ENCODE measurements at places on chromosomes 5 and 9.

DNA sequence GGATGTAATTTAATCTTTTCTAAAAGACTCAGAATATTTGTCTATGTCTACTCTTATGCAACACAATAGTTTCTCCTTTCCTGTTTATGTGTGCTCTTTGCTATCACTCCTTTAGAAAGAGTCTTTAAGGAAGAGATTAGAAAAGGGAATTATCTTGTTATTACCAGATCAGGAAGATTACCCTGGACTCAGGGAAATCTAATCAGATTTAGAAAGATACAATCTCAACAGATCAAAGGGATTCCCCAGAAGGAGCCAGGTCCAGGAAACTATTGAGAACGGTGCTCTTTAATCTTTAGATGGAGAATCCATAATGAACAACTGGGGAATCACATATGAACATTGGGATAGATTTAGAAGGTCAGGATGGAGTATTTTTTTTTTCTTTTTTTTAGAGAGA, 32.4 kb upstream of the ZFR start:
- no peak overlapping the region for H3K27ac ChIP-seq
- no peaks in the 10 kb centered on the region for H3K36me3 ChIP-seq
- H3K27me3 ChIP-seq, result no peaks in the 10 kb centered on the region
- H3K4me1 ChIP-seq, result no peaks in the 10 kb centered on the region
- H3K4me3 ChIP-seq, result no peak overlapping the region
- DNase-seq, result no peak

DNA sequence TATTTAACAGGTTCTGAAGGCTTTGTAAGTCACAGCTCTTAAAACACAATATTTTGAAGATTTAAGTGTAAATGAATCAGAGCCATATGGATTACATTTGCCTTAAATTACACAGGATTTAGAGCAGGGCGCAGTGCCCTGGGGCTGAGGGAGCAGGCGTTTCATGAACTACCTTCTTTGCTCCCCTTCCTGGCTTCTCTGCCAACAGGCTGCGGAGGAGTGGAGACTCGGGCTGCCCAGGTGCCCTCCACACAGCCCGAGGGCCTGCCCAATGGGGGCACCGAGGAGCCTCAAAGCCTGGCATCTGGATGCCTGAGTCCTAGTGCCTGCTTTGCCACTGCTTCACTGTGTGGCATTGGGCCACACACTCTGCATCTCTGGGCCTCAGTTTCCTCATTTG, 90.6 kb upstream of the HAND1 start:
- H3K27me3 ChIP-seq, result no peaks in the 10 kb centered on the region
- no peaks in the 10 kb centered on the region for H3K4me1 ChIP-seq
- no peak overlapping the region for H3K4me3 ChIP-seq
- no peak for DNase-seq
- H3K27ac ChIP-seq, result no peak overlapping the region
- no peaks in the 10 kb centered on the region for H3K36me3 ChIP-seq

GRCh38 chr5:171525085-171525484, 105.6 kb downstream of the FGF18 start:
- H3K4me1 ChIP-seq, result peaks cover 20% of the 10 kb centered on the region
- H3K27me3 ChIP-seq, result no peaks in the 10 kb centered on the region
- no peak for DNase-seq
- H3K27ac ChIP-seq, result peak overlapping the region; percentile 31
- no peak overlapping the region for H3K4me3 ChIP-seq
- no peaks in the 10 kb centered on the region for H3K36me3 ChIP-seq

- no peak overlapping the region for H3K4me3 ChIP-seq
Measured at GRCh38 chr9:22817181-22817580, 370.6 kb downstream of the DMRTA1 start.

DNA sequence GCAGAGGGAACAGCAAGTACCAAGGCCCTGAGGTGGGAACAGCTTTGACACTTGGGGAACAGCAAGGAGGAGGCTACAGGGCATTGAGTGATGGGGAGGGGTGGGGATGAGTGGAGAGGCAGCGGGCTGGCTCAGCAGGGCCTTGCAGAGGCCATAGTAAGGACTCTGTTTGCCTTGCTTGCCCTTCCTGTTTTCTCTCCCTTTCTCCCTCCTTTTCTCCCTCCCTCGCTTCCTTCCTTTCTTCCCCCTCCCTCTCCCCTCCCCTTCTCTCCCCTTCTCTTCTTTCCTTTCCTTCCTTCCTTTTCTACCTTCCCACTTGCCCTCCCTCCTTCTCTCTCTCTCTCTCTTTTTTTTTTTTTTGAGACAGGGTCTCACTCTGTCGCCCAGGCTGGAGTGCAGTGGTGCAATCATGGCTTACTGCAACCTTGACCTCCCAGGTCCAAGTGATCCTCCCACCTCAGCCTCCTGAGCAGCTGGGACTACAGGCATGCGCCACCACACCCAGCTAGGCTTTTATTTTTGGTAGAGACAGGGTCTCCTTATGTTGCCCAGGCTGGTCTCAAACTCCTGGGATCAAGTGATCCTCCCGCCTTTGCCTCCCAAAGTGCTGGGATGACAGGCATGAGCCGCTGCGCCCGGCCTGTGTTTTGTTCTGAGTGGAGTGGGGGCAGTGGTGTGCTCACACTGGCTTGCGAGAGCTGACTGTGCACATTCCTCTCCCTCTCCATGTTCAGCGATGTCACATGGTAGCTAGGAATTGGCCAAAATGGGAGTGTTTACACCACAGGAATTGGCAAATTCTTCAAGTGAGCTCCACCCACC, 17.1 kb downstream of the IER5L start:
- H3K27ac ChIP-seq, result no peak overlapping the region
- H3K4me1 ChIP-seq, result no peaks in the 10 kb centered on the region
- no peaks in the 10 kb centered on the region for H3K27me3 ChIP-seq
- H3K4me3 ChIP-seq, result no peak overlapping the region
- no peaks in the 10 kb centered on the region for H3K36me3 ChIP-seq

DNA sequence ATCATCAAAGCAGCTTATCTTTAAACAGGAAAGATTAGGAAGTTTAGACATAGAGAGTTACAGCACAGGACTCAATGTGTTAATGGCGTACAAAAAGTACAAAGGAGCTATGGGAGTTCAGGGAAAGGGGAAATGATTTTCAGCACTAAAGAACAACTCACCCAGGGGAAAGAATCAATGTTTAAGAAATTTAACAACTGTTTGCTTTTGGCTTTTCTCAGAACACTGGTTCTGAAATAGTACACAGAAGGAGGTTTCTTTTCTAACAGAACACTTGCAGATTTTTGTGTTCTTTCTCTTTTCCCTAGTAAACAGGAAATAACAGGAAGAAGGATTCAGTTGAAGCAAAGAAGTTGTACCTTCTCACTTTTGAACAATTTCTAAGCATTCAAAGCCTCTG, 71.3 kb upstream of the GHR start:
- no peak overlapping the region for H3K4me3 ChIP-seq
- no peak overlapping the region for H3K27ac ChIP-seq
- H3K27me3 ChIP-seq, result no peaks in the 10 kb centered on the region
- no peak for DNase-seq

GRCh38 chr5:39176759-39177630, 42.4 kb downstream of the FYB1 start:
- H3K27me3 ChIP-seq, result no peaks in the 10 kb centered on the region
- no peak overlapping the region for H3K27ac ChIP-seq
- H3K4me1 ChIP-seq, result no peaks in the 10 kb centered on the region
- no peak overlapping the region for H3K4me3 ChIP-seq

DNA sequence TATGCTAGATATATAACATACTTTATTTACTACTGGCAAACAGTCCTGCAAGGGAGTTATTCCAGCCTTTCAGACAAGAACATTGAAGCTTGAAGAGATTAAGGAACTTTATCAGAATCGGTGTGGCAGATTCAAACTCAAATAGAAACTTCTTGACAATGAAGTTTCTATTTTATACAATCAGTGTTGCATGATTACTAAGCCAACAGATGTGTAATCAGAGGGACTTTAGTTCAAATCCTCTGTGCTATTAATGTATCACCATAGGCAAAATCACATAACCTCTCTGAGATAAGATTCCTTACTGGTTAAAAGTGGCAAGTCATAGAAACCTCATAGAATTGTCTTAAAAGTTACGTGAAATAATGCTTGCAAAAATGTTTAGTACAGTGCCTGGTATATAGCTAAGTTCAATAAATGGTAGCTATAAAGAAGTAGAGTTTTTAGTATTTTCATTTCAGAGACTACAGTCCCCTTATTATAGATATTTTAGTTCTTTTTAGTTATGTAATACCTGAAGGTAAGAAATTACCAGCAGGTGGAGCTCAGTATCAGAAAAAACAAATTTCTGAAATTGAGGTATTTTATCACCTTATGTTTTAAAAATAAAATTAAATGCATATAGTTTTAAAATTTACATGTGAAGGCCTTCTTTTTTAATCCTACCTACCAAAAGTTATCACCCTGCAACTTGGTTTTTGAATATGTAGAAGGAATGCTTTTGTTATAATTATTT, 172.1 kb downstream of the FER start:
- H3K4me3 ChIP-seq, result no peak overlapping the region
- H3K36me3 ChIP-seq, result no peaks in the 10 kb centered on the region
- H3K27ac ChIP-seq, result no peak overlapping the region
- H3K27me3 ChIP-seq, result no peaks in the 10 kb centered on the region
- no peaks in the 10 kb centered on the region for H3K4me1 ChIP-seq

DNA sequence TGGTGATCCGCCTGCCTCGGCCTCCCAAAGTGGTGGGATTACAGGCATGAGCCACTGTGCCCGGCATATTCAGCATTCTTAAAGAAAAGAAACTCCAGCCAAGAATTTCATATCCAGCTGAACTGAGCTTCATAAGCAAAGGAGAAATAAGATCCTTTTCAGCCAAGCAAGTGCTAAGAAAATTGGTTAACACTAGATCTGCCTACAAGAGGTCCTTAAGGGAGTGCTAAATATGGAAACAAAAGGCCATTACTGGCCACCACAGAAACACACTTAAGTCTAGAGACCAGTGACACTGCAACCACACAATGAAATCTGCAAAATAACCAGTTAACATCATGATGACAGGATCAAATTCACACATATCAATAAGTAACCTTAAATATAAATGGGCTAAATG, 331.5 kb downstream of the MAN2A1 start:
- H3K4me1 ChIP-seq, result no peaks in the 10 kb centered on the region
- no peak for DNase-seq

GRCh38 chr9:5442400-5443011, 4.8 kb upstream of the PLGRKT start:
- no peaks in the 10 kb centered on the region for H3K27me3 ChIP-seq
- H3K4me1 ChIP-seq, result peaks cover 3% of the 10 kb centered on the region
- no peak overlapping the region for H3K4me3 ChIP-seq
- H3K27ac ChIP-seq, result no peak overlapping the region
- H3K36me3 ChIP-seq, result no peaks in the 10 kb centered on the region

- no peaks in the 10 kb centered on the region for H3K27me3 ChIP-seq
- no peak for DNase-seq
- no peaks in the 10 kb centered on the region for H3K36me3 ChIP-seq
- H3K4me1 ChIP-seq, result peaks cover 15% of the 10 kb centered on the region
- H3K27ac ChIP-seq, result no peak overlapping the region
Measured at GRCh38 chr9:125540497-125540896, 166.5 kb downstream of the MAPKAP1 start.

GRCh38 chr5:1931604-1932231, 49.0 kb upstream of the IRX4 start:
- no peaks in the 10 kb centered on the region for H3K27me3 ChIP-seq
- peaks cover 4% of the 10 kb centered on the region for H3K4me1 ChIP-seq
- H3K36me3 ChIP-seq, result no peaks in the 10 kb centered on the region
- DNase-seq, result no peak

DNA sequence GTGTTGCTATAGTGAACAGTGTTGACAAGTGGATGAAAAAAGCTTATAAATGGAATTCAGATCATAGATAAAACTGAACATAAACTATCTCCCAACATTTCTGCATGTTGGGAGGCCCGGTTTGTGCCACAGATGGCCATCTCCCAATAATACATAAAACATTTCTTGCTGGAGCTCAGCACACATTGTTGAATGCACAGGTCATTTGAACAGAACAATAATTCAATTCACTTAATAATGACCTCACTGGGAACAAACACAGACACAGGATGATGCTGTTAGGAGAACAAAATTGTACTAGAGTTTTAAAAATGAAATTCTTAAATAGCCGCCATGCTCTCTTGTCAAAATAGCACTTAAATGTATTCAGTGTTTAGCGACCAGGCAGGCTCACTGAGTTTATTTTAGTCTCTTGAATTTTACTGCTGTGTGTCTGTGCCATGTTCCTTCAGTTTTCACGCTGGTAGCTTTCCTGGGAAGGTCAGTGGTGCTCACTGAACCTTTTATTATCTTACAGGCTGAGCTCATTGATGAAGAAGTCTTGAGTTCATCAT, 85.0 kb upstream of the SSBP2 start:
- H3K36me3 ChIP-seq, result no peaks in the 10 kb centered on the region
- H3K27ac ChIP-seq, result no peak overlapping the region
- H3K4me1 ChIP-seq, result no peaks in the 10 kb centered on the region
- H3K27me3 ChIP-seq, result no peaks in the 10 kb centered on the region
- H3K4me3 ChIP-seq, result no peak overlapping the region
- no peak for DNase-seq

DNA sequence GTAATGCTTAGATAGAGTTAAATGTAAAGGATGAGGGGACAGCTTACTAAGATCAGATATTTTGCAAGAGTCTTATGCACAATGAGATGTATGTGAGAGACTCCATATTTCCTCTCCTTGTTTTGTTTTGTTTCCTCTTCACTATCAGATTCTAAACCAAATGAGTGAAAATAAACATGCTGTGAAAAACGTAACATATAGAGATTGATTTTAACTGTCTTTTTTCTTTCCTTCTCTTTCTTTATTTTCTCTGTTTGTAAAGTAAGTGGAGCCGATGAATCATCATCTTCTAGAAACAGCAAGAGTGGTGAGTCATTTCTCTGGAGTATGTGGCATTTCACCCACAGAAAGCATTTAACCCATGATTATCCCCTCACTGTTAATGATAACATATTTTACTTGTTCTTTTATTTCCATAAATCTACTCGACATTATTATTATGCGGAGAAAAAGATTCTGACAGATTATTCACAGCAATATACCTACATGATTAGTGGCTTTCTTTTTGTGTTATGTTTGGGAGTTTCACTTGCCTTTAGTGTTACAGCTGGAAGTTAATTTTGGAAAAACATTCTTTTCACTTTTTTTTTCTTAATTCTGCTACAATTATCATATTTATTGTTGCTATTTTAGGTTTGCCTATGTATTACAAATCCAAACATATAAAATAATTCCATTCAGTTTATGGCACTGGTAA, 2.1 kb upstream of the ANXA1 start:
- peak overlapping the region; percentile 70 for H3K27ac ChIP-seq
- peaks cover 16% of the 10 kb centered on the region for H3K4me1 ChIP-seq
- no peaks in the 10 kb centered on the region for H3K36me3 ChIP-seq
- peak overlapping the region; percentile 12 for H3K4me3 ChIP-seq
- H3K27me3 ChIP-seq, result no peaks in the 10 kb centered on the region

- H3K4me3 ChIP-seq, result no peak overlapping the region
- no peak overlapping the region for H3K27ac ChIP-seq
- no peak for DNase-seq
- H3K27me3 ChIP-seq, result no peaks in the 10 kb centered on the region
- no peaks in the 10 kb centered on the region for H3K4me1 ChIP-seq
Measured at GRCh38 chr9:79213417-79214125, 358.2 kb upstream of the TLE4 start.

- H3K27ac ChIP-seq, result peak overlapping the region; percentile 96
- no peaks in the 10 kb centered on the region for H3K27me3 ChIP-seq
- peaks cover 10% of the 10 kb centered on the region for H3K4me1 ChIP-seq
- peak overlapping the region; percentile 95 for H3K4me3 ChIP-seq
- H3K36me3 ChIP-seq, result peaks cover 30% of the 10 kb centered on the region
Measured at GRCh38 chr5:9547122-9547947, 1.5 kb upstream of the SEMA5A start.

GRCh38 chr9:130997925-130998596, 10.9 kb upstream of the LAMC3 start:
- H3K4me1 ChIP-seq, result no peaks in the 10 kb centered on the region
- H3K36me3 ChIP-seq, result no peaks in the 10 kb centered on the region
- no peaks in the 10 kb centered on the region for H3K27me3 ChIP-seq
- no peak for DNase-seq
- no peak overlapping the region for H3K4me3 ChIP-seq
- H3K27ac ChIP-seq, result no peak overlapping the region

All from ascending aorta (tissue), 2 donors.